ENCODE measurements at places on chromosomes 7 and 10.

- DNase-seq = no peak
Measured at GRCh38 chr7:47786557-47787248, 161.6 kb downstream of the PKD1L1 start.

GRCh38 chr7:19107356-19108146 lies 9.9 kb downstream of the TWIST1 start:
- no peak for DNase-seq

DNA sequence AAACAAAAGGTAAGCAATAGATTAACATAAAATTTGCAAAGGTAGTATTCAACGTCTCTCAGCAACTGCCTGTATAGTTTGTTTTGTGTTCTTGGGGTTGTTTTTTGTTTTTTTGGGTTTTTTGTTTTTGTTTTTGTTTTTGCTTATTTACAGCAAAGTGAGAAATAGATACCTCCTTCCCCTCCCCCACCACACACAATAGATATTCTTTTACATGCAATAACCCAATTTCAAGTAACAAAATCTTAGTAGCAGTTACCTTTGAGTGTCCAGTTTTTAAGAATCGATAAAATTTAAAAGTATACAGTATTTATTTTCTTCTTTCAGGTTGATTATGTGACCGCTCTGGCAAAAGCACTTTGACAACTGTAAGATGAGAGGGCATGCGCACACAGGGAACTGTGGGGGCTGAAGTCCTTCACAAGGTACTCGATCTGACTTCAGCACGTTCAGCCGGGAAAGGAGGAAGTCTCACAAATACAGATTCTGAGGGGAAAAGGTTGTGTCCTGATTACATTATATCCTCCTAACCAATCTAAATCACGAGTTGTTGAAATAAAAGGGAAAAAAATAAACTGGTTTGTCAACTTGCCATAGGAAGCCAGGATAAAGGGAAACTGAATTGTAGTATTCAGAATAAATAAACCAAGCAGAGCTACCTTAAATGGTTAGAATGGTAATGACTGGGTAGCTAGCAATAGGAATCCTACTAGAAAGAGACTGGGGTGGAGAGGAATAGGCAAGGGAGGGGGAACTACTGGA lies 47.8 kb downstream of the CPEB3 start:
- DNase-seq = peak; percentile 23

DNA sequence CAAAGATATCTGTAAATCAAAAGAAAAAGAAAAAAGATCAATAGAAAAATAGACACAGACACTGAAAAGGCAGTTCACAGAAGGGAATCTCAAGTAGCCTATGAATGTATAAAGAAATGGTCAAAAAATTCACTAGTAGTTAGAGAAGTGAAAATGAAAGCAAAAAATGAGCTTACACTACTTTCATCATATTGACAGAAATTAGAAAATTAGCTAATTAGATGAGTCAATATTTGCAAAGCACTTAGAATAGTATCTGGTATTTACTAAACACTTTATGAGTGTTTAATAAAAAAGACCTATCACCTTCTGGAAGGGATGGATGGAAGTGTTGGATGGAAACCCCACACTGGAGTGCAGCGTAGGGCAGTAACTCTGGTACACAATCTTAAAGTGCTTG lies 1.7 kb upstream of the CFAP58 start:
- no peak for DNase-seq

DNA sequence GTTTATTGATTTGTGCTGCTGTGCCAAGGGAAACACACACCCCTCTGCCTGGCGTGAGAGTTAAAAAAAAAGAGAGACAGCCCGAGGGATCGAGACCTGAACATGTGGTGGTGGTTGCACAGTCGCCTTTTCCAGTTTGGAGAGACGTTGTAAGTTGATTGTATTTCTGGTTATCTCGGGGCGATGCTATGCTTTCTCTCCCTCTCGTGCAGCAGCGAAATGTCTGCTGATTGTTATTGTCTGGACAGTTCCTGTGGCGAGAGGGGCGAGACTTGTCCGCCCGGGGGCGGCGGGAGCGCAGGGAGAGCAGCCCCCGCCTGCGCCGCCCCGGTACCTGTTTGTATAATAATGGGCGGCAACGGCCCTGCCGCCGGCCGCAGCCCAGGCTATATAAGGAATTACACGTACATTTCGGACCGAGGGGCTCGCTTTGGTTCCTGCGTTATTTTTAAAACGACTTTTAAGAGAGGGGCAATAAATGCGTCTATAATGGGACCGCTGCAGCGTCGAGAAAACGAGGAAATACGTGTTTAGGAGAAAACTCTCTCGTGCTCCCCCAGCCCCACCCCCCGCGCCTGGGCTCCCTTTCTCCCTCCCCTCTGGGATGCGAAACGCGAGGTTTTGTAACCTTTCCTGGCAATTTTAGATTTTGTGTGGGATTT lies 1.7 kb downstream of the ZEB1 start:
- peak; percentile 22 for DNase-seq

DNA sequence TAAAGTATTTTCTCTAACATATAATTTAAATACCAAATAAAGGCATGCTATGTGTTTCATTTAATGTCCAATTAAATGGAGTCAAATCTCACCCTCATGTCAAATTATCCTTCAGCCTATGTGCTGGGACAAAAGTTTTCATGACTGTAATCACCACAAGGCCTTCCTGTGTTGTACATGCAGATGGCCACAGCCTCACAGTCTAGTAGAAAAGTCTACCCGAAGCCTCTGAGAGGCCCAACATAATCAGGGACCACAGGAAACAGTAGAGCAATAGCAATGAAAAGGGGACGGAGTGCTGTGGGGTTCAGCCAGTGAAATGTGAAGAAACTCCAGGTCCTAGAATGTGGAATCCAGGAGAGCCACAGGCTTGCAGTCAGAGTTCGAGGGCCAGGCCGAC lies 140.2 kb upstream of the KLF6 start:
- DNase-seq = no peak

DNA sequence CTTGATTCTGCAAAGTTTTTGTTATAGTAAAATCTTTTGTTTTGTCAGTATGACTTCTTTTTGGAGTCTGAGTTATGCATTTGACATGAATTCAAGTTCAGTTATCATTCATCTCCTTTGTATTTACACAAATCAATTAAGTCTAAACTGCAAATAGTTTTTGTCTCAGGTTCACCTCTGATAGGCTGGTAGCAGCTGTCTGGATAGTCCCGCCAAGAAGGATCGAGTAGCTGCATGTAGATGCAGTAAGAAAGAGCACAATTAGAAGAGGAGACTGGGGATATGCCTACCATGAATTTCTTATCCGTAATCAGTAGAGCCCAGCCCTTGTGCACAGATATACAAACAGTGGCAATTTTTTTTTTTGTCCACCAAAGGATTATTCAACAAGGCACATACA lies 392.5 kb upstream of the ETV1 start:
- no peak for DNase-seq

DNA sequence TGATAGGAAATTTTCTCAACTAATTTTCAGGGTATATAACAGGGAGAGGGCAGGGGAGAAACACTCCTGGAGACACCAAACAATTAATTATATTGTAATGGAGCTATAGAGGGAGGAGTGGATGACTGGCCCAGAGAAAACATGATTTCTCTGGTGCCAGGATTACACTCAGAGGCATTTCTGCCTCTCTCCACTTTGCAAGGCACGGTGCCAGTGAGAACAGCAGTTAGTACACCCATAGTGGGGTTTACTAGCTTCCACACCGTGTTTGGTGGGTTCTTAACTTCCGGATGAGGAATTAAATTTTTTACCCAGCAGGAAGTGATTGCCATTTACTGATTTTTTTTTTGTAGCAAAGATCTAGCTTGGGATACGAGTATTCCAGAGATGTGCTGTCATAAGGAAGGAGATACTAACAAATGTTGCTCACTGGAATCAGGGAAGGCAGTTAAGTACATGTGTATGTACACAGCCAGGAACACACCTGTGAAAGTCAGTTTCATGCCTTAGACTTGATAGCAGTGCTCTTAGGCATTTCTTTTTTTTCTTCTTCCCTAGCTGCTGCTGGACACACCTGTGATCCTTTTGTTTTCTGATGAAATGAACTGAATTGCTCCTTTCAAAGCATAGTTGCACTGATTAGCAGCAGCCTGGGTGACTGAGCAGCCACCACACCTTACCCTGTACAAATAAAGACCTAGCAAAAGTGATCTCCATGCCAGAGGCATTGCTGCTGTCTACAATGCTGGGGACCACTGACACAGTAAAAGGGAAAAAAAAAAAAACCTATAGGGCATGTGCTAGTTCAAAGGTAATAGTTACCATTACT lies 58.1 kb downstream of the POLL start:
- DNase-seq = no peak

GRCh38 chr7:138663725-138664710 lies 37.1 kb downstream of the SVOPL start:
- no peak for DNase-seq

DNA sequence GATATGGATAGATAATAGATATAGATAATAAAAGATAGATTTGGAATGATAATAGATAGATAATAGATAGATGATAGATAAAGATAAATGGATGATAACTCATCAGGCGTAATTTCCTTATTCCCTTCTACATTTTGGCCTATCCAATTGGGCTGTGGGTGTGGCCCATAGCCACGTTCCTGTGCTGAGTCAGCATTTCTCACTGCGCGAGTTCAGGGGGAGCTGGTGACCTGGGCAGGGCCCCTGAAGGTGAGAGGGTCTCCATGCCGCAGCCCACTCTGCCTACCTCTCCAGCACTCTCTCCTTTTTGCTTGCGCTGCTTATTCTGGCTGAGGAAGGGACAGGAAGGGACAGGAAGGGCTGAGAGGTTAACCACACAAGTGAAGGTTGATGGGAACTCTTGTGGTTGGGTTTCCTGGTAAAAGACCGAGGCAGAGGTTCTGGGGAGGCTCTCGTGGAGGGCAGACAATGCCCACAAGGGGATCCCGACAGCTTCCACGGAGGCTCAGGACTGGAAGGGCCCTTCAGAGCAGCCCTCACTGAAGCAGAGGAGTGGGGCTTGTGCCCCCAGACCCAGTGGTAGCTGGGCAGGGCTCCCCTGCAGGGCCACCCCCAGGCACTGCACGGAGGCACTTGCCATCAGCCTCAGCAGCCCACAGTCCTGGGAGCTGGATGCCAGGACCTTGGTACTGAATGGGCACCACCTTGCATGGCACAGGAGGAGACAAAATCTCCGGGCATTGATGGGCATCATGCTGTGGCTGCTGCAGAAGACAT lies 247.3 kb upstream of the PITRM1 start:
- no peak for DNase-seq

DNA sequence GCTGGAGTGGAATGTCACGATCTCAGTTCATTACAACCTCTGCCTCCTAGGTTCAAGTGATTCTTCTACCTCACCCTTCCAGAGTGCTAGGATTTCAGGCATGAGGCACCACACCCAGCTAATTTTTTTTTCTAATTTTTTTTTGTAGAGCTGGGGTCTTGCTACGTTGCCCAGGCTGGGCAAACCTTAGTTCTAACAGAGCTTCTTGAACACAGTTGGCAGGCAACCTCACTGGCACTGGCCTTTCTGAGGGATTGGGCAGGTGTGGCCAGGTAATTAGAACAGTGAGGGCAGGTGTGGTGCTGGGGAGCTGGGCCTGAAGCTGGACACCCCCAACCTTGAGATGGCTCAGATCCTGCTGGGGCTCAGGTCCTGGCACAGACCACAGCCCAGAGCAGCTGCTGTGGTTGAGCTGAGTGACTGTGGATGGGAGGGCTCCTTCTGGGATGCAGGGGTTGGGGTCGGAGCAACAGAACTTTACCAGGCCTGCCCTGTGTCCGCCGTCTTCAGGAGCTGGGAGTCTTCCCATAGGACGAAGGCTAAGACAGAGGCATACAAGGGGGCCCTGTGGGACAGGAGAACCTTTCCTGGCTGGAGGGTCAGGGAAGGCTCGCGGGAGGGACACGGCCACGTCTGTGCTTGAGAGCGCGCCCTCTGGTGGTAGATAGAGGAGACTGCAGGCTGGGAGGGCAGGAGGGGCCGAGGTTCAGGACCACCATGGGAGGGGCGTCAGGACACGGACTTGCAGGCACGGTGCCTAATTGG lies 48.2 kb downstream of the COL26A1 start:
- DNase-seq = peak; percentile 15

DNA sequence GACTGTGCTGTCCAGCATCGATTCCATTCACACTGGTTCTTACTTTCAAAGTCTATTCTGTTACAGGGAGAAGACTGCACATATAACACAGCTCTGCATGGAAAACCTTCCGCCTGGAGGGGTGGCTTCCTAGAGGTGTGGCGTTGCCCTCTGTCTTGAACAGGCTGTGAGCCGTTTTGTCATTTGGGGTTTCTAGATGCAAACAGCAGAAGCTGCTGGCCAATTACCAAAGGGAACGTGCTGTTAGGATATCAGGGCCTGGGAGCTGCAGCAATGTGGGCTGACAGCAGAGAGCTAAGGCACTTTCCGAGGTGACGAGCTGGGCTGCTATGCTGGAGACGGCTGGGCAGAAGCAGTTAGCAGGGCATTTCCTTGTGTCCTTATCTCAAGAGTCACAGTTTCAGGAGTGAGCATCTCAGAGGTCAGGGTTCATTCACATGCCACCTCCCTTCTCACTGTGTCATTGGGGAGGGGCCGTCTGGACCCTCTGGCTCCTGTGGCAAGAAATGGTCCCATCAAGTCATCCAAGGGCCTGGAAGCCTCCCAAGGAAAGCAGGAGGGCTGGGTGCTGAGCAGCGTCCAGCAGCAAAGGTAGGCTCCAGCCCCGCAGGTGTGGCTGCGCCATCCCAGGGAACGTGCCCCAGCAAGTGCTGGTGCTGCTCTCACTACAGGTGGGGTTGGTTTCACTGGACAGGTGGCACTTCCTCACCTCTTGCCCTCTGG lies 106.5 kb downstream of the WDR37 start:
- DNase-seq = no peak

GRCh38 chr10:133364645-133365431 lies 7.0 kb upstream of the FUOM start:
- no peak for DNase-seq

- no peak for DNase-seq
Measured at GRCh38 chr7:85030893-85031292, 156.0 kb downstream of the SEMA3D start.

GRCh38 chr7:24510759-24511158 lies 62.5 kb upstream of the PALS2 start:
- DNase-seq = no peak

DNA sequence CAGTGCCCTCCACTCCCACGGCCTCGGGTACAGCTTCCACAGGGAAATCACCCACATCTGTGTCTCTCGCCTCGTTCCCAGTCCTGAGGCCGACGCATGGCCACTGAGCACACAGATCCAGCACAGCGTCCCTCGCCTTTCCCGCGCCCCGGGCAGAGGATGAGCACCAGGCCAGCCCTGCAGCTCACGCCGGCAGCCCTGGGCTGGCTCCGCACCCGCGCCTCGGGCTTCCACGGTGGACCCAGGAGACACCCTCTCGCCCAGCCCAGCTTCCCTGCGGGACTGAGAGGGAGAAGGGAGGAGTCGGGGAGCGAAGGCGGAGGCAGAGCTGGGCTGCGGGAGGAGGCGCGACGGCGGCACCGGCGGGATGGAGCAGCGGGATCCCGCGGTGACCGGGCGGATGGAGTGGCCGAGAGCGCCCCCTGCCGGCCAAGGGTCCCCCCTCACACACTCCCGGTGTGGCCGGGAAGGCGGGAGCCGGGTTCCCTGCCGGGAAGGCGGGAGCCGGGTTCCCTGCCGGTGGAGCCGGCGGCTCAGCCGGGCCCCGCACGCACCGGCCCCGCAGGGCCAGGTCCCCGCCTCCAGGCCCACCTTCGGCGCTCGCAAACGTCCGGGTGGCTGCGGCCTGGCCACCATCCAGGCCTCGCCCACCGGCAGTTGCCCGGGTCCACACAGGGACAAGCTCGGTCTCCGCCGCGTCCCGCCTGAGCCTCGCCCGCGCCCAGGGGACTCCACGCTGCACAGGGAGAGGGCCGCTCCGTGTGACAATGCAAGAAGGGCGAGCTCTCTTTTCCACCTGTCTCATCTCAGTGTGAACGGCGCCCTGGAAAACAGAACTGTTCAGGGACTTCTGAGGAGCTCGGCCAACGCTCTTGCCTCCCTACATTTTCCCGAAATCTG lies 110.3 kb upstream of the LANCL2 start:
- DNase-seq = peak; percentile 43

Measured in activated CD4-positive, alpha-beta T cell treated with anti-CD3 and anti-CD28 coated beads for 4 hours (primary cell).